ENCODE measurements at places on chromosomes 4 and X.

DNA sequence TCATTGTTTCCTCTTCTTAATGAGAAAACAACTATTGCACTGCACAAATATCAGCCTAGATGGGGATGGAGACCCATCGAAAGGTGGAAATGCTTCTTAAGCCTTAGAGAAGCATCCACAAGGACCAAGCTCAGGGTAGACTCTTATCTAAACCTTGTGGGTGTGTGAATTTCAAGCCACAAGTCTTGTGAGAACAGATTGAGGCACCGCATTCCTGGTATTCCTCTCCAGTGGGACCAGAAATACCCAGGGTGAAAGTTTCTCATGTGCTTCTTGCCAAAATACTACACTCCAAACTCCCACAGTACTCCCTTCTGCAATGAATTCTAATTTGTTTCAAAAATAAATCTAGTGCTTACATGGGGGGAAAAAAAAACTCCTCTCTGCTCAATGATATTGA is 375.6 kb downstream of the PDGFC start:
- DNase-seq = no peak

DNA sequence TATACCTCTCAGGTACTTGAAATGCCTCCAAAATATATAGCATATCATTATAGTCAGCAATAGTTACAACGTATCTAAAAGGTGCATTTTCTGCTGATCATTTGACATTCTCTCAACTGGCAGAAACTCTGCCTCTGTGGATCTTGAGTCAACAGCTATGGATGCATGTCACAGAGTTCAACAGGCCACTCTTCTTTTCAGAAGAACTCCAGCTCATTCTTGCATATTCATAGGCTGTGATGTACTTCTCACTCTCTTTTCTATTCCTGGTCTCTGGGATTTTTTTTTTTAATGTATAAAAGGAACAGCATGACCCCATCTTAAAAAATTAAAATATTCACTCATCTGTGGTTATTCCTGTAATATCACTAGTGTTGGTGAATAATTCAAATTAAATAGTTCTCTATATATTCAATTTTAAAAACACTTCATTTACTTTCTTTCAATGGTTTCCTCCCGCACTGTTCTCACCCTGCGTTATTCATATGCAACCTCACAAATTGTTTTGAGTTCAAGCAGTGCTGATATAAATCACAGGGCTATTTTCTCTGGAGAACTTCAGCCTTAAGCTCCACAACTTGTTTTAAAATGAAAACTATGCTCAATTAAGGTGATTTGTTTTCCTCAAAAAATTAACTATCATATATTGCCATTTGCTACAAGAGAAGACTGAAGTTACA is 1111.2 kb upstream of the ADGRL3 start:
- DNase-seq = no peak

GRCh38 chrX:33078273-33078672 is 133.1 kb downstream of the DMD start:
- DNase-seq = no peak

DNA sequence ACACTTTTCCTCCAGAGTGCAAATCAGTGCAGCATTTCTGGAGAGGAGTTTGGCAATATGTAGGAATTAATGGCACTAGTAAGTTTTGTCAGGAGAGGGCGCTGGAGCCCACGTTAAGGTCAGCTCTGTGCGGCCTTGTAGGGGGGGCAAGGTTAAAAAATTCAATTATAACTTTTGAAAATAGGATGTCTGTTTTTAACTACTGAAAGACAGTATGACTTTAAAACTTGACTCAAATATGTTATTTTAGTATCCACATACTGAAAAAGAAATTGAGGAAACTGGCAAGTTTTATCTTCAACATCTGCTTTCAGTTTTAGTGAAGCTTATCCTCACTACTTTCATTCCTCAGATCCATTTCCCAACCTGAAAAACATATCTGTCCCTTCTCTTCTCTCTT is 30.9 kb upstream of the HSD17B13 start:
- peak; percentile 7 for DNase-seq

GRCh38 chrX:30941898-30942297 is 52.8 kb upstream of the TAB3 start:
- no peak for DNase-seq

DNA sequence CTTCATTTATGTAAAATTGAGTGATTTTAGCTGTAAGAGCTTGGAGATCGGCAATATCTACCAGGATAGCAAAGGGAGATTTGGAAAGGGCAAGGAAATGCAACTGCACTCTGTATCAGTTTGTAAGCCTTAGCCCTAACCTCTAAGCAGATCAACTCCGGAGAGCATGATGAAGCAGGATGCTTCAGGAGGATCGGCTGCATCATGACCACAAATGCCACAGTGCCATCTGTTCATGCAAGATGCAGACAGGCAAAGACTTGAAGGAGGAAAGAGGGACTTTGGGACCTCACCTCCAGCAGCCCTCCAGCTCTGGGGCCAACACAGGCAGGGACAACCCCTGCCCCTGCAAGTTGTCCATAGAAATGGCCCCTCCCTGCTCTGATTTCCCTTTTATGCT is 377.6 kb upstream of the GATB start:
- no peak for DNase-seq

- no peak for DNase-seq
Measured at GRCh38 chr4:112673686-112674085, 36.7 kb downstream of the LARP7 start.

- DNase-seq = no peak
Measured at GRCh38 chr4:72323227-72323626, 245.8 kb downstream of the ADAMTS3 start.

DNA sequence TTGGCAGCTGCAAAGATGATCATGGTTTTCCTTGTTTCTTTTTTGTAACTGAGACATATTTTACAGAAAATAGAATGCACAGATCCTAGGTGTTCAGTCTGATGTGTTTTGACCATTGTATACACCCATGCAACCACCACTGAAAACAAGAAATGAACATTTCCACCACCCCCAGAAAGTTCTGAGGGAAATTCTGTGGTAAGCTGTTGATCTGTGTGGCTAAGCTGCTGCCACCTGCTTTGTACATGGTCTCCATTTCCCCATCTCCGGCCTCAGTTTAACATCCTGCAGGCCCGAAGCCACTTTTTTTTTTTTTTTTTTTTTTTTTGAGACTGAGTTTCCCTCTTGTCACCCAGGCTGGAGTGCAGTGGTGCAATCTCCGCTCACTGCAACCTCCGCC is 65.3 kb downstream of the NYX start:
- no peak for DNase-seq

DNA sequence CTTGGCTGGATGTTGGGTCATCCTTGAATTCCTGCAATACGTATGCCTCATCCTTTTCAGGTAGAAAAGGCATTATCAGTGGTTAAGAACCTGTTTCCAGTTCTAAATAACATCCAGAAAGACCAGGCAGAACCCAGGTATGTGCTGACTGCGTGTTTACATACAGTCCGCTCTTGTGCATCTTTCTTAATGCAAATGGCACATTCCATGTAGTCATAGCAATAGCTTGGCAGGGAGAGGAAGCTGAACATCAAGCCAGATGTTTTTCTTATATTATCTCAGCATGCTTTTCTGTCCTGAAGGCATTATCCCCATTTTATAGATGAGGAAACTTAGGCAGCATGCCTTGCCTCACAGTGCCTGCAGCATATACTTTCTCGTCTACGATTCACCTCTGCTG is 2.1 kb downstream of the DCLK2 start:
- DNase-seq = no peak

GRCh38 chrX:16836371-16836770 is 33.8 kb downstream of the RBBP7 start:
- DNase-seq = peak; percentile 18

DNA sequence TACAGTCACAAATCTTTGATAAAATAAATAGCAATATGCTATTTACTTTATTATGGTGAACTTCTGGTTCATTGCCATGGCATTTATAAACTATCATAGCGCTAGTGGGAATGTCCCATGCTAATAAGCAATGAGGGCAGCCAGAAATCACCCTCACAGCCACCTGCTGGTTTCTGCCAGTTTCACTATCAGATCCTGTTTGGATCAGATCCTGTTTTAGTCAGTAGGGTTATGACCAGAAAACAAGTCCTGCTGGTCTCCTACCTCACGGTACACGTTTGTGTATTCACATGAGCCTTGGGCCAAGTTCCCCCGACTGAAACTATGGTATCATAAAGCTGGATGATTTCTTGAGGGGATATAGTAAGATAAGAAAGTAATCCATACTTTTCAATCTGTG is 17.7 kb downstream of the FOXR2 start:
- DNase-seq = no peak

- DNase-seq = no peak
Measured at GRCh38 chr4:150318971-150319370, 240.7 kb downstream of the DCLK2 start.

DNA sequence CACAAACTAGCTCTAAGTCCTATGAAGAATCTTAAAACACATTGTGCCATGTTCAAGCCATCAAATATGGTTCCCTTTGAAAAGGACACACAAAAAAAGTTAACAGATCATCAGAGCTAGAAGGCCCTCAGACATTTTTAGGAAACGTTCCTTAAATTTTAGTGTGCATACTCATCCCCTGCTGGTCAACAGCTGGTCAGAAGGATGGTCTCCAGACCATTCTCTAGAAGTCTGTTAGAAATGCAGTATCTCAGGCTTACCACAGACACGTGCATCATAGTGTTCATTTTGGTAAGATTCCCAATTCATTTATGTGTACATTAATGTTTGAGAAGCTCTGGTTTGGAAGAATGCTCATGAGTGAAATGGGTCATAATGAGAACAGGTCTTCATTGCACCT is 523.1 kb downstream of the INPP4B start:
- no peak for DNase-seq

DNA sequence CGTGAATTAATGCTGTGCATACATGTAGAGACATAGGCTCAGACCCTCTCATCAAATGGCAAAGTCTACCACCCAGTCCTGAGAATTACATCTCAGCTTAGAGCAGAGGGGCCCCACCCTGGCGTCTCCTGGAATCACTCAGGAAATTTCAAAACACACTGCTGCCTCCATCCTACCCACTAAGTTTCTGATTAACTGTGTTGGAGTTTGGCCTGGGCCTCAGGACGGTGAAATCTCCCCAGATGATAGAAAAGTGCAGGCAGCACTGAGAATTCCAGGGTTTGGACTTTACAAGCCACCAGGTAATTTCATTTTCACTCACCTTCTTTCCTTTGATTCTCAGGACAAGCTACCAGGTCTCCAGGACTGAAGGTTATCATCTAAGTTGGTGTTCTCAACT is 3.3 kb upstream of the FAM9C start:
- no peak for DNase-seq

DNA sequence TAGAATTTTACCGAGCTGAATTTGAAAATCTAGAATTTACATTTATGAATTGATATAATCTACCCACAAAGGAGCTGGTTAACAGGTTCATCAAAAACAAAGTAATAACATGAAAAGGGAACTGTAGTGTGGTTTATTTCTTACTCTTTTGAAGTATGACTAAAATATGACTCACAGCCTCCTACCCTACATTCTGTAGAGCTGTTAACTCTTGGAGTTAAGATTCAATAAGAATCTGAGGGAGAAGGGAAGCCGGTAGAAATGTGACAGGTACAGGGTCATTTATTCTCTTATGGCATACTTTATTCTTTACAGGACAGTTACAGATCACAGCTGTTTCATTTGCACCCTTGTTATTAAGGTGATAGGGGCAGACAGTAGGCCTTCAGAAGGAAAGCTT is 132.2 kb upstream of the FAM47B start:
- DNase-seq = no peak

DNA sequence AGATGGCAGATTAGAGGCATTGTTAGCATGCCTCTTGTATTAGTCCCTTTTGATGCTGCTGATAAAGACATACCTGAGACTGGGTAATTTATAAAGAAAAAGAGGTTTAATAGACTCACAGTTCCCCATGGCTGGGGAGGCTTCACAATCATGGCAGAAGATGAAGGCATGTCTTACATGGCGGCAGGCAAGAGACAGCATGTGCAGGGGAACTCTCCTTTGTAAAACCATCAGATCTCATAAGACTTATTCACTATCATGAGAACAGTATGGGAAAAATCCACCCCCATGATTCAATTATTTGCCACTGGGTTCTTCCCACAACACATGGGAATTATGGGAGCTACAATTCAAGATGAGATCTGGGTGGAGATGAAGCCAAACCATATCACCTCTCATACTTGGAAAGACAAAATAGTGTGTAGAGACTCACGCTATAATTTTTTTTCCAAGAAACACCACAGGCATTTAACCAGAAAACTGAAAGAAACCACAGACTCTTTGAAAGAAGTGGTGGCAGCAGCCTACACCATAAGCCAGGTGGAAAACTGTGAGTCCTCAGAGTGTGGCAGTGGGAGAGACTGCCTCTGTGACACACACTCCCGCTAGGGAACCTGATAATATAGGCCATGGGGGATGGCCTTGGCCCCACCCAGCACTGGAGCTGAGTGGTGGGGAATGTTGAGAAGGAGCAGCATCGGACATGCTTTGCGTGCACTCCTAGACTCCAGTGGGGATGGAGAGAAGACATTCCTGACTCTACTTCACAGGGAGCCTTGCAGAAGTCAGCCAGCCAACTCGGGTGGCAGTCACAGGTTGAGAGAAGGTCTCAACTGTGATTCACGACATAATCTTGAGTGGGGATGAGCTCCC is 51.5 kb downstream of the SLC2A9 start:
- no peak for DNase-seq

- no peak for DNase-seq
Measured at GRCh38 chrX:103562801-103563200, 22.5 kb upstream of the TCEAL4 start.

- DNase-seq = no peak
Measured at GRCh38 chr4:78298618-78299017, 241.5 kb downstream of the FRAS1 start.

DNA sequence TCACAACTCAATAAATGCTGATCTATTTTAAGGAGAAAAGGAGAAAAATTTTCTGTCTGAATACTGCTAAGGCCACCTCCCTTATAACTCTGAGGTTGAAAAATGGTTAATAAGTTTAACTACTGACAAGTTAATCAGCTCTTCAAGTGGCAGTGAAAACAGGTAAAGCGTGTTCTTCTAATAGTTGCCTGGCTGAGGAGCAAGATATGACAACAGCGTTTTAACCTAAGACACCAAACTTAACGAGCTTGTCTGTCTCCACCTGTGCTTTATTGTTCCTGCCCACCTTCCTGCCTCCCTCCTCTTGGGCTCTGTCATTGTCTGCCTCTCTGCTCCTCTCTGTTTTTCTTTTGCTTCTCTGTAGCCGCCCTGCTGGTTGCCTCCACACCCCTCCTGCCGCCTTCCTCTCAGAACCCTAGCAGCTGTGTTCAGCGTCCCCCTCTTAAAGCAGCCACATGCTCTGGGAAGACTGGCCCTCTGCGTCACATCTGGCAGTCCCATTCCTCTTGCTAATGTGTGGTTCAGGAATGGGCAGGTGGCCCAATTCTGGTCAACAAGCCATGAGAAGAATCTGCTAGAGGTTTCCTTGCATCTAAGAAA is 4.3 kb upstream of the TSPAN5 start:
- DNase-seq = peak; percentile 34

GRCh38 chr4:147732518-147733235 is 789 bp downstream of the ARHGAP10 start:
- DNase-seq = no peak

DNA sequence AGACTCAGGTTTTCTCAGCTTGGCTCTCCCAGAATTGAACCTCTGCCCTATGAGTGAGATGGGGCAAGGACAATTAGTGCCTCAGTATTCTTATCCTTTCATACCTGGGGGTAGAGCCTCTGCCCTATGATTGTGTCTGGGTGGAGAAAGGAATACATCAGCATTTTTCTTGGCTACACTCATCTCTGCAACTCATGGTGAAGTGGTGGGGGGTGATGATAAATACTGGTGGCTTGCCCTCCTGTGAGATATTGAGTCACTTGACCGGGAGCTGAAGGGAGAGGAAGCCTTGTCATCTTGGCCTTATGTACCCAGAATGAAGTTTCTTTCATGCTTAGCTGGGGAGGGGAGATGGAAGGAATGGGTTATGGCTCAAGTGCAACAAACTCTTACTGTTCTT is 71.3 kb upstream of the ENOX2 start:
- no peak for DNase-seq
